ENCODE measurements at places on chromosomes 3 and 15.

GRCh38 chr3:136532766-136533165, 219.4 kb downstream of the STAG1 start:
- DNase-seq = no peak

- no peak for DNase-seq
Measured at GRCh38 chr3:140233702-140234101, 298.7 kb downstream of the CLSTN2 start.

- no peak for DNase-seq
Measured at GRCh38 chr3:8298021-8298954, 203.3 kb upstream of the LMCD1 start.

DNA sequence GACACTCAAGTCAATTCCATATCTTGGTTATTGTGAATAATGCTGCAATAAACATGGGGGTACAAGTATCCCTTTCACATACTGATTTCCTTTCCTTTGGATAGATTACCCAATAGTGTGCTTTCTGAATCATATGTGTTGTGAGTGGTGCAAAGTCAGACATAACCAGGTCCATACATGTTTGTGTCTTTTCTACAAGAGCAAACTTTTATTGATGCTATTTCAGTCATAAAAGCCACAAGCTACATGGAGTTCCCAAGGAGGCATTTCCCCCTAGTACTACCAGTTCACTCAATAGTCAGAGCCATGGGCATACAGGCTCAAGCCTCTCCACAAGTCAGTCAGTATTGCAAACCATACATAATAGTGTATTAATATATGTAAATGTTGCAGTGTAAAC, 10.1 kb downstream of the CEP63 start:
- DNase-seq = no peak

- DNase-seq = no peak
Measured at GRCh38 chr15:79804838-79805237, 92.0 kb downstream of the MTHFS start.

GRCh38 chr3:159788291-159788690, 200.3 kb upstream of the IL12A start:
- DNase-seq = no peak

- DNase-seq = no peak
Measured at GRCh38 chr3:27561576-27561975, 77.4 kb upstream of the SLC4A7 start.

DNA sequence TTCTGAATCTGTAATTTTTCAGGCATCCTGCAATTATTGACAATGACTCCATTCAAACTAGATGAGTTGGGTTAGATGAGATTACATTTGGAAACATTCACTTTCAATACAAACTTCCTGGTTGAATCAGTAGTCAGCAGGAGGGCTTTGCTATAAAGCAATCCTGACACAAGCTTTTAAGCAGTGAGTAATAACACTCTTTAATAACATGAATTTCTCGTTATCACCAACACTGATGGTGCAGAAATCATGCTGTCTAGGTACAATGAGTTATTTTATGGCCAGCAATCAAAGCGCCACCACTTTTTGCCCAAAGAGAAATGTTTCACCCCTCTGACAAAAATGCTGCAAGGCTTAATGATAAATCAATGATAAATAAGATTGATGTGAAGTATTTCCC, 474.8 kb upstream of the CNTN4 start:
- no peak for DNase-seq

GRCh38 chr3:123876858-123877257, 7.3 kb downstream of the MYLK start:
- DNase-seq = no peak
